Stimulated activated CD4-positive, alpha-beta T cell treated with anti-CD3 and anti-CD28 coated beads, Interleukin-1b, Interleukin-23, amount 100 ng/mL, for 4 hours (primary cell): ENCODE measurements at places on chromosomes 7 and 10.

GRCh38 chr7:156962897-156963296 is 13.4 kb downstream of the NOM1 start:
- DNase-seq = no peak

- no peak for DNase-seq
Measured at GRCh38 chr10:92965314-92965713, 95.3 kb upstream of the CYP26C1 start.

GRCh38 chr7:96648784-96649183 is 60.9 kb downstream of the SEM1 start:
- DNase-seq = no peak

DNA sequence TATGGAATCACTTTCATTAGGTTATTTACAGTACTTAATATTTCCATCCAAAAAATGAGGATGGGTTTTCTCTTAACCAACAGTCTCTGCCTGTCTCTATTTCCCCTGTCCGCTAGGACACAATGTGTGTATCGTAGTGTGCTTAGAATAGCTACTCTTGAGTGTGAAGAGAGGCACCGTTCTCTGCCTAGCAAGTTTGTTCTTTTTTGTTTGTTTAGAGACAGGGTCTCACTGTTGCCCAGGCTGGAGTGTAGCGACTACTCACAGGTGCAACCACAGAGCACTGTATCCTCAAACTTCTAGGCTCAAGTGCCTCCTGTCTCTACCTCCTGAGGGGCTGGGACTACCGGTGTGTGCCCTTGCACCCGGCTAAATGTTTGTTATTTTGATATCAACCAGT is 121.9 kb downstream of the ANK3 start:
- no peak for DNase-seq

DNA sequence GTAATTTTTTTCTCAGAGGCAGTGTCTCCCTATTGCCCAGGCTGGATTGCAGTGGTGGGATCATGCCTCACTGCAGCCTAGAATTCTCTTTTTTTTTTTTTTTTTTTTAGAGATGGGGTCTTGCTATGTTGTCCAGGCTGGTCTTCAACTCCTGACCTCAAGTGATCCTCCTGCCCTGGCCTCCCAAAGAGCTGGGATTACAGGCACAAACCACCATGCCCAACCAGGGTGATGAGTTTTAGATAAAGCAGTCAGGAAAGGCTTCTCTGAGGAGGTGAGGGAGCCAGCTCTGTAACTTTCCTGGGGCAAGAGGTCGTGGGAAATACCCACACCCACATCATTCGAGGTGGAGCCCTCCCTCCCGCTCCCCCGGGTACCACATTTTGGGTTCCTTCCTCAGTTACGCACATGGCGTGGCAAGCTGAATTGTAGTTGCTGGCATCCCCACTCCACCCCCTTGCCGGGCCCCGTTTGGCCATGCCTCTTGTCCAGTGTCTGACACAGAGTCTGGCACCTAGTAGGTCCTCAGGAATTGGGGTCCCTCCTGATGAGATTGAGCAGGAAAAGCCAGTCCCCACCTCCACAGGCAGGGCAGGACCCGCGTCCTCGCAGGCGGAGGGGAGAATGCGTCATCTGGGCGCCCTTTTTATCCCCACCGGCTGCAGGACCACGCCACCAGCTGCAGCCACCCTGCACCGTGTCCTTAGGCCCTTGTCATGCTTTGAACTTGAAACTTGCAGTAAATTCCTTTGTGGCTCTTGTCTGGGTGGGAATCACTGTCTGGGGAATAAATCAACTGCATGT is 43.4 kb downstream of the CLIP2 start:
- no peak for DNase-seq

- DNase-seq = peak; percentile 53
Measured at GRCh38 chr7:149147752-149148653, 750 bp downstream of the ZNF398 start.

DNA sequence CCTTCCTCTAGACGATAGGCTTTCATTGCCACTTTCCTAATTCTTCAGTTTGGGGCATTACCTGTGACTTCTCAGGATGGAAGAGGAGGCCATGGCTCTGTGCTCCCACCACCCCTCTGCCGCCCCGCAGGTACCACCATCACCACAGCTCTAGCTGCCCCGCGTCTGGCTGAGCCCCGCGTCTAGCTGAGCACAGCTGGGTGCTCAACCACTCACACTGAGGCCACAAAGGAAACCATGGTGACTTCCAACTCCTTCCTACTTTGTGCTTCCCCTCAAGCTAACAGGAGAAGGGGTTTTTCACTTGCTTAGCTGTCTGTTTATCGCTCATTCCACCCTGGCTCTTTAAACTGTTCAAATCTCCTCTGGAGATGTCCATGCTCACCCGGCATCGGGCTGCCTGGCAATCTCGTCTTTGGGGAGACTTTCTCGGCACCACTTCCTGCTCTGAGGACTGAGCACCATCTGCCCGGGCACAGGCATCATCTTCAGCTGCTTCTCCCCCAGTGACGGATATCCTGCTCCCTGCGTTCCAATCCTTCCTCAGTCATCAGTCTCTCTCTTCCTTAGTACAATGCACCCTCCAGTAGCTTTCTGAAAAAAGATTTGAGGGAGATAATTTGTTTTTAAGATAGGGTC is 59.4 kb downstream of the MAD1L1 start:
- DNase-seq = no peak

GRCh38 chr10:75972491-75973276 is 541.3 kb downstream of the LRMDA start:
- DNase-seq = no peak

- DNase-seq = no peak
Measured at GRCh38 chr7:65609131-65609530, 235.5 kb downstream of the ZNF92 start.

DNA sequence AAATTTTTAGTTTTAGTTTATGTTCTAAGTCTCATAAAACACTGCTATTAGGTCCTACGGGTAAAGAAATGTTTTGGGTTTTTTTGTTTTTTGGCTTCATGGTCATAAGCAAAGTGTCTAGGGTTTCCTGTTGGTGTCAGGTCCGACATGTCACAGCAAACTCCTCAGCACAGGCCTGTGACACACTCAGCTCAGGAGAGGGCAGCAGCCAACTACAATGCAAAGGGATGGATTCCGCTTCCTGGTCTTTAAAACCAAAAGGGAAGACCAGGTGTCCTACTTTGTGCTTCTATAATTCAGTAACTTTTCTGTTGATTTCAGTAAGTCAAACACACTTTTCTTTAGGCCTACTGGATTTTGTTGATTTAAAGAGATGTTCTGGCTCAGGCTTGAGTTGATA is 83.8 kb upstream of the MACROH2A2 start:
- DNase-seq = no peak
